Peyer's patch (tissue), 4 donors: ENCODE measurements at places on chromosomes 5 and 9. TPM values are rescaled to one million over a fixed set of nuclear protein-coding genes. Genes with fewer than 3 reads are reported as not detected.

The CD14 gene
- total RNA-seq: 4.2 TPM

The SCGB3A2 gene
- not detected for total RNA-seq

The CARTPT gene
- total RNA-seq: not detected

The DMRTA1 gene
- 0.83 TPM for total RNA-seq

The PLAA gene
- total RNA-seq: 24.0 TPM

The DMGDH gene
- total RNA-seq: not detected

The PCDHAC1 gene
- total RNA-seq: 2.5 TPM

The GPSM1 gene
- total RNA-seq: 6.5 TPM

The CCDC180 gene
- 2.9 TPM for total RNA-seq

The TYRP1 gene
- total RNA-seq: not detected

The CCNJL gene
- 12.9 TPM for total RNA-seq
